Cerebellar nuclear complex (tissue), 1 donor: ENCODE measurements at places on chromosomes 12 and 14.

- no peak for DNase-seq
These were observed 74.4 kb downstream of the ARMH4 start for GRCh38 chr14:58077621-58078020.

DNA sequence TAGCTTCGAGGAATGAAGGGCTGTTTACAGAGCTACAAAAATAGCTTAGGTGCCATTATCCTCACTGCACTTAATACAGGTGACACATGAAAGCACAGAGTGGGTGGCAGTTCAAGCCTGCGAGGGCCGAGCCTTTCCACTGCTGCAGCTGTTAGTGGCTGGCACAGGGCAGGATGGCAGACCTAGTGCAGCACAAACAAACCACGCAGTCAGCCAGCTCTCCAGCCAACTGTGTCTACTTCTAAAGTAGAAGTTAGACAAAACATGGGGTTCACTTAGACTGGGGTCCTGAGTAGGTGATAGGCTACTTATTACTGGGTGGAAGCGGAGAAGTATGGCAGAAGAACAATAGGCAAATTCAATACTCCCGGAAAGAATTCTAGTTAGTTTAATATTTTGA lies 95.4 kb downstream of the DUSP16 start:
- DNase-seq = no peak

DNA sequence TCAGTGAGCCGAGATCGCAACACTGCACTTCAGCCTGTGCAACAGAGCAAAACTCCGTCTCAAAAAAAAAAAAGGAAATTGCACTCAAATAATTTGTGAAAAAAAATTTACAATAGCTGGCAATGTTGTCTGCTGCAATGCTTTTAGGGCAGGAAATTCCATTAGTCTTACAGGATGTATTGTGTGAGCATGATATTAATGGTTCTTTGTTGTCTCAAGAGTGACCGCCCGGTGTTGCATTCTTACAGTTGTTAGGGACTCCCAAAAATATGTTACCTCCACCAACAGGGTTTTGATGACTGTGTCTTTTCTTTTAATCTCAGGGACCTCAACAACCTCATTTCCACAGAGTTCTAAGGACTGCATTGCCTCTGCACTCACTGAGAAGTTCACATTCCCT lies 44.8 kb downstream of the PZP start:
- no peak for DNase-seq

DNA sequence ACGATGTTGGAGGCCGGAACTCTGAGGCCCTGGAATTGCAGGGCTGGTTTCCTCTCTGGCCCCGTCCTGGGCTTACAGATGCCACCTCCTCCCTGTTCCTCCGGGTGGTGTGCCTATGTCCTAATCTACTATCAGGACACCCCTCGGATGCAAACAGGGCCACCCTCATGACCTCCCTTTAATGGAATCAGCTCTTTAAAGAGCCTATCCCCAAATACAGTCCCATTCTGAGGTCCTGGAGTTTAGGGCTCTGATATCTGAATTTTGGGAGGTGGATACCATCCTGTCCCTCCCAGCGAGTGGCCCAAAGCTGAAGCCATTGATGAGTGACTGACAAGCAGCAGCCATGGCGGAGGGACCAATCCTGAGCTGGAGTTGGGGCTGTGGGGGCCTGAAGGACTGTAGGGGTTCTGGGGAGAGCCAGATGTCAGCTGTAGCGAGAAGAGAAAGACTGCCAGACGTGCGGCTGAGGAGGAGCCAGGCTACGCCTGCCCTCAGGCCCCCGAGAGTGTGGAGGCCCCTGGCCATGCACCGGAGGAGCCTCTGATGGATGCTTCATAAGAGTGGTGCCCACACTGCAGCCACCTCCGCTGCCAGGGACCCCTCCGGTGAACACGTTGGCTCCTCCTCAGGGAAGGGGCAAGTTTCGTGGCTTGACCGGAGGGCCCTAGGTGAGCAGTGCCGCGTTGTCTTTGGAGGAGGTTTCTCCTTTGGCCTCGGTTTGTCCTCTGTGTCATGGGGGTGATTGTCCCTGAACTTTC lies 100.2 kb downstream of the KIF26A start:
- DNase-seq = no peak

DNA sequence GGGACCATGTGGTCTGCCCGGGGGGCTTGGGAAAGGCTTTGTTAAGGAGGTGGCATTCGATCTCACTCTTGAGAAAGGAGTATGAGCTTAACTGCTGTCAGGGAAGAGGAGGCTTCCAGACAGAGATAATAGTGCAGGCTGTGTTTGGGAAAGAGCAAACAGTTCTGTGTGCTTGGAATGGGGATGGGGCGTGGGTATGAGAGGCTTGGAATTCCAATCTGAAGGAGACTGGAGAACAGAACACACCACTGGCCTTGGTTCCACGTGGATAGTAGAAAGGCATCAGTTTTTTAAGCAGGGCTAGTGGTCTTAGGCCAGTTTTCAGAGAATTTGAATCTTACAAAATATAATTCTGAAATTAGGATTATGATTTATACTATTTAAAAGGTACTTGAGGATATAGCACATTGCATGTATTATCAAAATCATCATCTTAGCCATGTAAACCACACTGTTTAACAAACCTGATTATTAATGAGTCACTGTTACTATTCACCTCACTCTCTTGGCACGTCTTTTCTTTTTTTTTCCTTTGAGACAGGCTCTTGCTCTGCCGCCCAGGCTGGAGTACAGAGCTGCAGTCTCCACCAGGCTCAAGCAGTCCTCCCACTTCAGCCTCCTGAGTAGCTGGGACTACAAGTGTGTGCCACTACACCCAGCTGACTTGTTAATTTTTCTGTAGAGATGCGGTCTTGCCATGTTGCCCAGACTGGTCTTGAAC lies 38.5 kb upstream of the KCNK13 start:
- DNase-seq = no peak

GRCh38 chr12:129665414-129665813 lies 238.4 kb downstream of the TMEM132D start:
- DNase-seq = no peak

DNA sequence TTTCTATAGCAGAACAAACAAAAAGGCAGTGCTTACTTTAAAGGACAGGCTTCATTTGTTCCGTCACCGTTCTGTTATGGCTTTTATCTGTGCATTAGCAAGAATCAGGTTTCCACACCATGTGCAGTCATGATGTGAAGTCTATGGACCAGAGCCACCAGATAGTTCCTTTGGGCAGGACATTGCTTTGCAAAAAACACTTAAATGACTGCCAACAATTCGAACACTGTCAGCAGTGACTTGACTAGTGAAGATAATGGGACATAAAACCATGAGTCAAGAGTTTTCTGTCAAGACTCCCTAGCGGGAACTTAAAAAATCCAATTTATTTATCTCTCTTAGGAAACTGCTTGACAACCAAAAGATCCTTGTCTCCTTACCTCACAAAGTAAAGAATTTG lies 80.3 kb downstream of the NKX2-1 start:
- DNase-seq = no peak

- no peak for DNase-seq
These were observed 80.8 kb upstream of the C12orf71 start for GRCh38 chr12:27163048-27163715.

DNA sequence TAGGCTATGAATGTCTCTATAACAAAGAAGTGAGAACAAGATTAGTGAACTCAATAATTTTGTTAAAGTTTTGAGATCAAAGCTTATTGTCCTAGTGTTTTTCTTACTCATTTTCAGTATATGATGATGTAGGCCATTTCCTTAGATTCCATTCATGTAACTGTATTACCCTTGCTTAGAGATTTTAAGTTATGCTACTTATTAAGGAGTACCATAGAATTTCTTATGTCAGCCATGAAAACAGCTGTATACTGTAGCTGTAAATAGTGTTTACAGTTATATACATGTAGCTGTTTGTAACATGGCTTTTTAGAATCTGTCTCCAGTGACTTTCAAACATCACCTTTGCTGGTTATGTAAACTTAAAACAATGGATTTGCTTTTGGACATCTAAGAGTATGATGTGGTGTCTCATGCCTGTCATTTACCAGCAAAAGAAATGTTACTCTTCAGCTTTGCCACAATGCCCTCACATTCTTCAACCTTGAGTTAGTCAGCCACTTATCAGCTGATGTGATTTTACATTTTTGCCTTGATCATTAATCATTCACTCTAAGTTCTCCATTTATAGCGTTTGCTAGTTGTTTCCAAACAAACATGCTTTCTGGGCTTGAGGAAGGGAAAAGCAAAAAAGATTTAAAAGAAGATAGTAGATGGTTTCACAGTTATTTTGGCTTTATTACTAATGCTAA lies 55.5 kb downstream of the SLC16A7 start:
- DNase-seq = no peak

GRCh38 chr12:51238037-51238509 lies 553 bp upstream of the DAZAP2 start:
- no peak for DNase-seq

DNA sequence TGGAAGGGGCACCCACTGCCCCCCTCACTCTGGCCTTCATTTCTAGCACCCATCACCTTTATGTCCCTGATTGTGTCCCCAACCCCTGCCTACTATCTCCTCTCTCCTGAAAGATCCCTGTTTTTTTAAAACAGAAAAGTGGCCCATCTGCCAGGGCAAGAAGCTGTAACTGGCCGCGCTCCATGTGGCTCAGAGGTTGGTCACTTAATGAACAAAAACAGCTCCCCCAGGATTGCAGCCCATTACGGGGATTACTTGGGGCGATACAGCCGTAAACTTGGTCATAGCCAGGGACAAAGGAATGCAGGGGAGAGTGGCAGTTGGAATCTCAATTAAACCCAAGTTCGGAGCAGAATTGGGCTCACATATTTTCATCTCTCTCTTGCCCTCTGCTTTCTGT lies 34.8 kb upstream of the VSX2 start:
- DNase-seq = no peak

DNA sequence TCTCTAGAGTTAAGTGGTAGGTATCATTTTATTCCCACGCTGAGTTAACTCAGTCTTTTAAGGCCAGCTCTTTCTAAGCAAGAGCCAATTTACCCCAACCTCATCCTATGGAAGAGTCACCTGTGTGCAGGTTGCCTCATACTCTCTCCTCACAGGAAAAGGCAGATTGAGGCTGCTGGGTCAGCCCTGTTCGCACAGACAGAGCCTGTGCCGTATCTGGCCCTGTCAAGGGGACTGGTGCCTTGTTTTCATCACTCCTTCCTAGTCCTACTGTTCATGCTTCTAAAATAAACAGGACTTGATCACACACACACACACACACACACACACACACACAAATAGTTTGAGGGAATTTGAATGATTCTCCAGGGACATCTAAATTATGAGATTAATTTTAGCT lies 285.0 kb downstream of the SLC6A15 start:
- no peak for DNase-seq

GRCh38 chr12:6552140-6552551 lies 3.7 kb downstream of the IFFO1 start:
- no peak for DNase-seq
